ENCODE measurements at places on chromosomes 6 and 20.

- no peak for DNase-seq
Measured at GRCh38 chr20:49345524-49345923, 67.7 kb upstream of the ZNFX1 start.

- DNase-seq = no peak
Measured at GRCh38 chr6:84280030-84280429, 52.6 kb upstream of the CEP162 start.

DNA sequence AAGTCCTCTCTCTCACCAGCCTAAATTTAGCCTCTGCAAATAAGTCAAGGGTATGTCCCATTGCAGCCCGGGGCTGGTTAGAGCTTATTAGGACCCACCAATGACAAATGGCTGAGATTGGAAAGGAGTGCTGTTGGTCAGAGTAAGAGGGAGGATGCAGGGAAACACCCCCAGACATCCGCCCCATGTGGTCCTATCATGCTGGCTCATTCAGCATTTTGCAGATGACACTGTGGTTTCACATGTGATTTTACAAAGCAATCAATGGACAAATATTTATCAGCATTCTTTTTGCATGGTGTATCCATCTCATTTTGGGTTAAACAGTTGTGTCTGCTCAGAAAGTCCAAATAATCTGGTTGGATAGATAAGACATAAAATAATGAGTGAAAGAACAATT lies 152.2 kb upstream of the EXOC2 start:
- no peak for DNase-seq

DNA sequence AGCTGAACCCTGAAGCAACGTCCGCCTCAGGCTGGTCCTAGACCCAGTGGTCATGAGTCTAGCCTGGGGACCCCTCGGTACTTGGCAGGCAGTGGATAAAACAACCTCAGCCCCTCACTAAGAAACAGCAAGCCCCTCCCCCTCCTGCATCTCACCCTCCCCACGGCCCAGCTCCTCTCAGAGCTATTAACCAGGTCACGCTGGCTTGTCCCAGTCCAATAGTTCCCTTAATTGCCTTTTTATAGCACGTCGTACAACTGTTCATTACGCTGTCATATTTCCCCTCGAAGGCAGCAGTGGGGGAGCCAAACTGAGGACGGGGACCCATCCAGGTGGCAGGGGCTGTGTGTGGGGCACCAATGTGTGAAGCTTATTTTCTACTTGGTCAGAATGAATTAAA lies 8.6 kb upstream of the SLC32A1 start:
- DNase-seq = no peak

- no peak for DNase-seq
Measured at GRCh38 chr20:53224851-53225250, 252.7 kb downstream of the TSHZ2 start.

- no peak for DNase-seq
Measured at GRCh38 chr6:157952861-157953351, 28.8 kb upstream of the SYNJ2 start.

GRCh38 chr6:155221086-155221485 lies 42.7 kb upstream of the CLDN20 start:
- no peak for DNase-seq

Data from NCI-H2029 (cell line).